ENCODE measurements at places on chromosomes 7 and 10.

- DNase-seq: no peak
These were observed 44.1 kb downstream of the SKIDA1 start for GRCh38 chr10:21481407-21481806.

- no peak for DNase-seq
These were observed 42.7 kb downstream of the LAMB1 start for GRCh38 chr7:107960272-107960671.

DNA sequence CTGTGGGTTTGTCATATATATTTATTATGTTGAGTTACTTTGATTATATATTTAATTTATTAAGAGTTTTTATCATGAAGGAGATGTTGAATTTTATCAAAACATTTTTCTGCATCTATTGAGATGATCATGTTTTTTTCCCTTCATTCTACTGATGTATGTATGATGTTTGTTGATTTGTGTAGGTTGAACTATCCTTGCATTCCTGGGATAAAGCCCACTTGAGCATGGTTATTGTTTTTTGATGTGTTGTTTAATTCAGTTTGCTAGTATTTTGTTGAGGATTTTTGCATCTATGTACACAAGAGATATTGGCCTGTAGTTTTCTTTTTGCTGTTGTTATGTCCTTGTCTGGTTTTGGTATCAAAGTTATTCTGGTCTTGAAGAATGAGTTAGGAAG lies 31.1 kb downstream of the SCART1 start:
- no peak for DNase-seq

- peak; percentile 87 for DNase-seq
These were observed 78.0 kb downstream of the HIP1 start for GRCh38 chr7:75660566-75661215.

- no peak for DNase-seq
These were observed 1.4 kb upstream of the FAM204A start for GRCh38 chr10:118343549-118343948.

- no peak for DNase-seq
These were observed 9.5 kb downstream of the DDC start for GRCh38 chr7:50555594-50556140.

GRCh38 chr7:110531186-110531585 lies 559.7 kb upstream of the LRRN3 start:
- no peak for DNase-seq

DNA sequence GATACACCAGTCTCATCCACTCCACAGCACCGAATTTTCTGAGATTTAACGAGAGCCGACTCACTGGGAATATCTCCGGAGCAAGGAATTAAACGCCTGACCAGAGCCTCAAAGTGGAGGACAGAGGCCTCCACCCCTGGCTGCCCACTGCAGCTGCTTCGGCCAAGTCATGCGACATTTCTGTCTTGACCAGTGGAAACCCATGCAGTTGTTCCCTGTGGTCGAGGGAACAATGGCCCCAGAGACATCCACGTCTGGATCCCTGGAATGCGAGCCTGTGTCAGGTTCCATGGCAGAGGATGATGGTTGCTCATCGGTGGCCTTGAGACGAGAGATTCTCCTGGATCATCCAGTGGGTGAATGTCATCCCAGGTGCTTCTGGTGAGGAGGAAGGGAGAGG lies 65.7 kb upstream of the INSIG1 start:
- DNase-seq: no peak

GRCh38 chr7:7207876-7208275 lies 25.5 kb downstream of the C1GALT1 start:
- no peak for DNase-seq

GRCh38 chr7:112986256-112987031 lies 100.2 kb downstream of the GPR85 start:
- DNase-seq: no peak

DNA sequence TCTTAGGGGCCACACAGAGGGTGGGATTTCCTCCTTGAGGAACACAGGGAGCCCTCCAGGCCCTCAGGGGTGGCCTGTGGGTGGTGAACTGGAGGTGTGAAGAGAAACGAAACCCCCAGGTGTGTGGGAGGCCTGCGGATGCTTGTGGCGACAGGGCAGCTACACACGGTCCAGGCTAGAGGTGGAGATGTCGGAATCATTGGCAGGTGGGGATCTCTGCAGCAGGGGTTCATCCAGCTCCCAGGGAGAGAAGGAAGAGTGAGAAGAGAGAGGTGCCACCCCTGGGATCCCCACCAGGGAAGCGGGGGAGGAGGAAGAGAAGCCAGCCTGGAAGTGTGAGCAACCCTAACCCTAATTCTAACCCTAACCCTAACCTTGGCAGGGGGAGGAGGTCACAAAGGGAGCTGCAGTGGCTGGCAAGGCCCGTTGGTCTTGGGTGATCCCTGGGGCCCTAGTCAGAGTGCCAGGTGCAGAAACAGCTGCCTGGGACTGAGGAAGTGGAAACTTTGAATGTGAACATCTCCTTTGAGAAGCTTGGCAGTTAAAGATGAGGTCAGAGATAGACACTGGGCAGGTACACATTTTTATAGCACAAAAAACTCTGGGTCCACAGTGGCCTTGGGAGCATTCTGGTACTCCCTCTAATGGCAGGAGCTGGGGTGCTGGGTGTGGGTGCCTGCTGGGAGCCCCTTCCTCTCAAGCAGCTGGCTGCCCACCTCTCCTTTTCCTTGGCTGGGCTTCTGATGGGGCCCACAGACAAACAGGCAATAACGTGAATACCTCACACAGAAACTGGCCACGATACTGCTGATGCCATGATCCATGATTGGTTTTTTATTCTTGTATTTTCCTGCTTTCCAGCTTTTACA lies 6.8 kb upstream of the AEBP1 start:
- DNase-seq: no peak

- DNase-seq: no peak
These were observed 534.1 kb downstream of the SDK1 start for GRCh38 chr7:3835109-3835508.

GRCh38 chr7:98659756-98660155 lies 42.7 kb downstream of the NPTX2 start:
- no peak for DNase-seq

GRCh38 chr7:10779465-10780399 lies 193.9 kb upstream of the PHF14 start:
- DNase-seq: no peak

DNA sequence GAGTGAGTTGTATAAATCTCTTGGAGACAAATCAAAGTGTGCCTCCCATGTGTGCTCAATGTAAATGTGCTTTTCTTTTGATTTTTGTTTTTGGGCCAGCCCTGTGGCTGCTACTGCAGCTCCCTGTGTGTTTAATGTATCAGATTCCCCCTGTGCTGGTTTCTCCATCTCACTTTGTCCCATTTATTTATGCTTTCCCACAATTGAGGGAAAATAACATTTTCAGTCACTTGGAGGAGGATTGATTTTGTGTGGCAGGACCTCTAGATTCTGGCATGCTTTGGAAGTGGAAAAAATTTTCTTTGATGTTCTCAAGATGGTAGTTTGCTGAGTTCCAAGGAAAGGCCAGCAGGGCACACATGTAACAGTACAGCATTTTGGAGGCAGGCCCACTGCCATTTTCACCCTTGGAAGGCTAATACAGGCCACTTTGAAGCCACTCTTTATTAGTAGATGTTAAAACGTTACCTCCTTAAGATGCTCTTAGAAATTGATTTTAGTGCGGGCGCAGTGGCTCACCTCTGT lies 323.6 kb downstream of the BICC1 start:
- DNase-seq: no peak

DNA sequence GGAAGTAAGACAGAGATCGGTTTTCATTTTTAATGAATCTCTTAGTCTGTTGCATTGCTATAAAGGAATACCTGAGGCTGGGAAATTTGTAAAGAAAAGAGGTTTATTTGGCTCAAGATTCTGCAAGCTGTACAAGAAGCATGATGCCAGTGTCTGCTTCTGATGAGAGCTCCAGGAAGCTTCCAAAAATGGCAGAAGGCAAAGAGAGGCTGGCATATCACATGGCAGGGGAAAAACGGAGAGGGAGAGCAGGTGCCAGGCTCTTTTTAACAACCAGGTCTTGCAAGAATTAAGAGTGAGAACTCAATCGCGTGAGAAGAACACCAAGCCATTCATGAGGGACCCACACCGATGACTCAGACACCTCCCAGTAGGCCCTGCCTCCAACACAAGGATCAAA lies 125.0 kb upstream of the THSD7A start:
- DNase-seq: no peak

GRCh38 chr7:30726296-30727006 lies 25.5 kb upstream of the INMT start:
- no peak for DNase-seq

- DNase-seq: no peak
These were observed 19.5 kb downstream of the CHN2 start for GRCh38 chr7:29214056-29214455.
